KG1 (cell line): ENCODE measurements at places on chromosomes 6 and 20.

DNA sequence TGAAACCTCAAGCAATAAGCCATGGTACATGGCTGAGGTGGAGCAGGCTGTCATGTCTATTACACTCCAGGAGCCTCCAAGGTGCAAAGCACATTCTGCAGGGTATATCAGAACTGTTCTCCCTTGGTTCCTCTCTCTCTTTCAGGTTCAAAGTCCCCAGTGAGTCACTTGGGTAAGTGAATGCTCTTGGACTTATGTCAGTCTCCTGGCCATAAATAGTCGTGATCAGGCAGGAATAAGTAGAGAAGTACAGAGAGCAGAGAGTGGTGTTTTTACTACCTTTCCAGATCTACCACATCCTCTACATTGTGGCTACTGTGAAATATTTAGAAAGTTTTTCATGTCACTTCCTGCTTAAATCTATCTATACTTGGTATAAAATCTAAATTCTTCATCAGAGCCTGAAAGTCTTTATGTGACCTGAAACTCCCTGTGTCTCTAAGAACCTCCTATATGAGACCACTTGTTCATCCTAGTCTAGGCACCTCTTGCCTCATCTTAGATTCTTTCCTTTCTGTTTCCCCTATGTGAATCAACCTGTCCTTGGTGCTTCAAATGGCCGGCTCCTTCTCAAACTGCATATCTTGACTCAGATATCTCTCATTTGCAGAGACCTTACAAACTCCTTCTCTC is 1077.6 kb upstream of the MAP3K7 start:
- no peak for DNase-seq

DNA sequence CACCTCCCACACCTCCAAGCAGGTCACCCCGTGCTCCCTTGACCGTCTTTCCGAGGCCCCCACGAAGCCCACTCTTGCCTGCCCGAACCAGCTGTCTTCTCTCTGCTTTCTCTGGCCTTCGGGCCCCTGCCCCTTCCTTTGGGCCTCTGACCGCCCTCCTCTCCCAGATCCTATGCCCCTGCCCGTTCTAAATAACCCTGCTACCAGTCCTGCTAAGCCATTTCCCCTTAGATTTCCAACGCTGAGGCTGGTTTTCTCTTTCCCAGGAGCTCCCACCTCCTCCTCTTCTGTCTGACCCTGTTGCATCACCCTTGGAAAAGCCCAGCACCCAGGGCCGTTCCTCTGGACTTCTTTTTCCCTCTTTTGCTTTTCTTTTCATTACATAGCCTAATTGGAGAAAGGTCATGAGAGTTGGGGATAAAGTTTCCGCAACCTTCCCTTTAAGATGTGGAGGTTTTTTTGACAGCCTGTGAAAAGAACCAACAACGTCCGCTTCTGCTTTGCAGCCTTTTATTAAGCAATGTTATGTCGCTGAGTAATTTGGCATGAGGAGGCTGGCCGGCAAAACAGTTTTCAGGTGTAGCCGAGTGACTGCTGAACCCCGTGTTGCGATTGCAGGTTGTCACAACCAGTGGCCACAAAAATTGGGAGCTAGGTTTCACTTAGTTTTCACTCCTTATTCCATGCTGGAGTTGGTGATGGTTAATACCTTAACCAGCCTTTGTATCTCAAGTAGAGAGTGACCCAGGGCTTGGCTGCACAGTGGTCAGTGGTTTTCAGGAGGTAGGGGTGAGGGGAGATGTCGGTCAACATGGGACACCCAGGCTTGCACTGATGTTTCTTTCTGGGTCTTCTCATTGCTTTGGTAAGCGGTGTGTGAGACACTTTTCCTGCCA is 970 bp downstream of the BLTP3A start:
- DNase-seq = peak; percentile 39

- DNase-seq = no peak
Measured at GRCh38 chr6:13453771-13454251, 33.6 kb downstream of the GFOD1 start.

DNA sequence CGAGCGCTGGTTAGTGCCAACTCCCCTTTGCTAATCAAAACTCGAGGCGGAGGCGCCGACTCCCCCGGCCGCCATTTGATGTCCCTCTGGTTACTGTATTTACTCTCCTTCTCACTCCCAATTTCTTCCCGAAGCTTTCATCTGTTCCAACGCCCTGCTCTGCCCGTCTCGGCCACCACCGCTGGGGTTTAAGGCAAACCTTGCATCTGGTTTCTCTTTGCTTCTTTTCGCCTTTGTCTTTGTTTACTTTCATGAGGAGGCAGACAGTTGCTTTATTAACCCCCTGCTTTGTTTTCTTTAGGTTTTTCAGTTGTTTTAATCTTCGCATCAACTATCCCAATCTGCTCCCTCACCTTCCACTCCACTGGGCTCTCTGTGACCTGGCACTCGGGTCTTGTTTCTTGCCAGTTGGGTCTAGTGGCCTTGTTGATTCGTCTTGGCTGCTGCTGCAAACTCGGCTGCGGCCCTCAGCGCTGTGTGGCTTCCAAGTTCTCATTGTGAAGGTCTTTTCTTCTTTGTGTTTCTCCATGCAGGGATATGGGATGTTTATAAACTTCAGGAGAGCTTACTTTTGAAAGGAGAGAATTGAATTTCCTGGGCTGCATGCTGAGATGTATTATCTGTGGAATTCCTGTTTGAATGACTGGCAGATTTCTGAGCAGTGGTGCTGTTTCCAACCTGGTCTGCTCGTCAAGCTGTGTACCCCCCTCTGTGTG is 155.1 kb downstream of the CDC5L start:
- no peak for DNase-seq

DNA sequence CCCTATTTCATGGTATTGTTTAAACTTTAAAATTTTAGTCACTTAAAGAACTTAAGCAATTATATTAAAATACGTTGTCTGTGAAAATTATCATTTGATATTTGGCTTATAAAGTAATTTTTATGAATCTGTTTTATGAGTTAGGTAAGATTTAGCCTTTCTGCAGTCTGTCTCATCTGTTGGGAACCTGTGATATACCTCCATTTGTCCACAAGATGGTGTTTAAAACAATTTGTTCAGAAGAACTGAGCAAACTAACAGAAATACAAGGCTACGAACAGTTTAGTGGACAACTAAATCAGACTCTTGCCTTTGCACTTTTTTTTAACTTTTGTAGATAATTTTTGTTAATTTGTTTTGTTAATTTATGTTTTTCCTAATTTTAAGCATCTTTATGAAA is 92.4 kb downstream of the COL9A1 start:
- DNase-seq = no peak

- peak; percentile 44 for DNase-seq
Measured at GRCh38 chr20:49508435-49509199, 26.1 kb upstream of the KCNB1 start.

DNA sequence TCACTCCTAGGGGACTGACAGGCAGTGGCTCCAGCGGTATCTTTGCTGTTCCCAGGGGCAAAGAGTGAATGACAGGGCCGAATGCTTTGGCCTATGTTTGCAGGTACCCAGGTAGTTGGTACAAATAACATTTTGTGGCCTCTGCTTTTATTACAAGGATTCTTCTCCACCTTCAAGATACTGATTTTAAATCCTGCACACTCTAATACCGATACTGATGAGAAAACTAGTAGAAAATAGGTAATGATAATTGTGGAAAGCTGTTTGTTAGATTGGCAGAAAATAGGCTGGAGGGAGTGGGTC is 772 bp downstream of the HINT3 start:
- DNase-seq = no peak

GRCh38 chr20:41225091-41225490 is 87.7 kb downstream of the PLCG1 start:
- no peak for DNase-seq

- no peak for DNase-seq
Measured at GRCh38 chr6:98944598-98945081, 3.1 kb downstream of the FBXL4 start.

DNA sequence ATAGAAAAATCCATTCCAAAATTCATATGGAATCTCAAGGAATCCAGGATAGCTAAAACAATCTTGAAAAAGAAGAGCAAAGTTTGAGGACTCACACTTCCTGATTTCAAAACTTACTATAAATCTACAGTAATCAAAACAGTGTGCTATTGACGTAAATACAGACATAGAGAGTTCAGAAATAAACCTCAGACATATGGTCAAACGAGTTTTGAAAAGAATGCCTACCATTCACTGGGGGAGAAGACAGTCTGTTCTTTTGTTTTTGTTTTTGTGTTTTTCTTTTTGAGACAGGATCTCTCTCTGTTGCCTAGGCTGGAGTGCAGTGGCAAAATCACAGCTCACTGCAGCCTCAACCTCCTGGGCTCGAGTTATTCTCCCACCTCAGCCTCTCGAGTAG is 25.3 kb upstream of the PROKR2 start:
- DNase-seq = no peak

DNA sequence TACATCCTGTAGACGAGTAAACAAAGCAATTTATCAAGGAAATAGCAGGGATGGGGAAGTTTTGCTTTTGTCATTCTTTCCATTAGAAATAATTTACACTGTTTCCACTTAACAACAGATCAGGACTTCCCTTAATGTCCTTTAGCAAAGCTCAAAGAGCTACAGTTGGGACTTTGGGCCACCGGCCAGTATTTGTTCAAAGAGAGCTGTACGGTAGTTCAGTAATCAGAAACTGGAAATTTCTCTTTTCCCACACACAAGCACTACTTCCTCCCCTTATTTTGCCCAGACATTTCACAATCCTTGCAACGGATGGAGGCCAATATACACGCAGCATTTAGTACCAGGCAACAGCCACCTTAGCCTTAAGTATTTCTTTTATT is 12.1 kb upstream of the HINT3 start:
- no peak for DNase-seq

- DNase-seq = no peak
Measured at GRCh38 chr6:142246960-142247359, 54.8 kb upstream of the ADGRG6 start.

DNA sequence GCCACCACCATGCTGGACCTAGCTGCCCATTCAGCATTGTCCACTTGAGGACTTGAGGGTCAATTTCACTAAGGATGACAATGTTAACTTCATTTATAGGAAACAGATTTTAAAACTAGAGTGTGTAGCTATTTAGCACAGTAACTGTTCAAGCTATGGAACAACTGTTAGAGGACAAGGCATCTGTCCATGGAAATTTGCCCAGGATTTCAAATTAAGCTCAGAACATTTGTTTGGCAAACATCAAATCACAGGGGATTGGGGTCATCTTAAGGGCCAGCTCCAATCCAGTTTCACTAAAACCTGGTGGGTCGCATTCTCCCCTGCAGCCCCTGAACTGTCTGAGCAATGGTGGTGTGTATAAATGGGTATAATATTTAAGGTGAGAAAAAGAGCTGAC is 35.1 kb downstream of the PM20D2 start:
- DNase-seq = no peak

DNA sequence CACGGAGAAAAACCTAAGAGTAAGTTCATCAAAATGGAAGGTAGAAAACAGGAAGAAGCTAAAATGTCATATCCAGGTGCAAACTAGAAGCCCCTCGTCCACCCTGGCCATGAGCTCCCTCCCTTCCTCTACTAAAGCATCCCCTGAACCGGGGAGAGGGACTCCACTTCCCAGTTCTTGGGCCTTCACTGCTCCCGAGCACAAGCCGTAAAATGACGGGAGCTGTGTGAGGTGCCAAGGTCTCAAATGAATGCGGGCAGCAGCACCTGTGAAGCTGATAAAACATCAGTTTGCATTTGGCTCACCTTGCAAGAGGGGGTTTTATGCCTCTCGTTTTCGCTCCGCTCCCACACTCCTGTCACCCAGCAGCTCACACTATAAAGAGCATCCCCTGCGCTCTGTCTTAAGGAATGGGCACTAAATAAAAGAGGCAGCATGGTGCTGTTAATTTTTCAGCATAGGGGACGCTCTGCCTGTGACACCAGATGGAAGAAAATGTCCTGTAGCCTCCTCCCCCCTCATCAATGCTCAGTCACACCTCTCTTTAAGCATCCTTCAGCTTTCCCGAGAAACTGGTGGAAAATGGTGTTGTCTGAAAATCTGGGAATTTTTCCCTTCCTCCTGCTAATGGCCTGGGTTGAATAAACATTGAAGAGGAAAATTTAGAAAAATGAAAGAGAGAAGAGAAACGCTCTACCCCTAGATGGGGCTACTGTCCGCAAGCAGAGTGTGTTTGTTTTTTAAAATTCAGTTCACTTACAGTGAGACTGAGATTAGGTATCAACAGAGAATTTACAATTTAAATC is 563.0 kb upstream of the AGPAT4 start:
- DNase-seq = no peak

DNA sequence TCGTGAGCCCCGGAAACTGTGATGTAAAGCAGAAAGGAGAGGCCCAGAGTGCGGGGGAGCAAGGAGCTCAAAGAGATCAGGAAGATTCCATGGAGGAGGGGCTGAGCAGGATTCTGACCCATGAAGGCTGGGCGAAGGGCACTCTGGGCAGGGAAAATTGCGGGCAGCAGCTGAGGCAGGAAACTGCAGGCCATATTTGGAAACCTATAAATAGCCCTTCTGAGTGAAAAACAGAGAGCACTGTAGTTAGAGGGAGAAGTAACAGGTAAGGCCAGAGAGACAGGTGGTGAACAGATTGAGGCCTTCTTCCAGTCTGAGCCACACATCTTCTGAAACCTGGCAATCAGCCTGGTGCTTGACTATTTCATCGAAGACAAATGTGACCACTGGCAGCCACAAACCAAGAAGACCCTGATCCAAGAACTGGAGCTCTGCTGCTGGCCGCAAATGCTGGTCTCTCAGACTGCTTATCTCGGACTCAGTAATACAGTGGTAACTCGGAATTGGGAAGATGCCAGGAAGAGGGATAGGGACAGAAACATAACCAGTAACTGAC is 14.1 kb upstream of the BEND3 start:
- no peak for DNase-seq

- no peak for DNase-seq
Measured at GRCh38 chr6:39884696-39885095, 49.6 kb downstream of the MOCS1 start.

DNA sequence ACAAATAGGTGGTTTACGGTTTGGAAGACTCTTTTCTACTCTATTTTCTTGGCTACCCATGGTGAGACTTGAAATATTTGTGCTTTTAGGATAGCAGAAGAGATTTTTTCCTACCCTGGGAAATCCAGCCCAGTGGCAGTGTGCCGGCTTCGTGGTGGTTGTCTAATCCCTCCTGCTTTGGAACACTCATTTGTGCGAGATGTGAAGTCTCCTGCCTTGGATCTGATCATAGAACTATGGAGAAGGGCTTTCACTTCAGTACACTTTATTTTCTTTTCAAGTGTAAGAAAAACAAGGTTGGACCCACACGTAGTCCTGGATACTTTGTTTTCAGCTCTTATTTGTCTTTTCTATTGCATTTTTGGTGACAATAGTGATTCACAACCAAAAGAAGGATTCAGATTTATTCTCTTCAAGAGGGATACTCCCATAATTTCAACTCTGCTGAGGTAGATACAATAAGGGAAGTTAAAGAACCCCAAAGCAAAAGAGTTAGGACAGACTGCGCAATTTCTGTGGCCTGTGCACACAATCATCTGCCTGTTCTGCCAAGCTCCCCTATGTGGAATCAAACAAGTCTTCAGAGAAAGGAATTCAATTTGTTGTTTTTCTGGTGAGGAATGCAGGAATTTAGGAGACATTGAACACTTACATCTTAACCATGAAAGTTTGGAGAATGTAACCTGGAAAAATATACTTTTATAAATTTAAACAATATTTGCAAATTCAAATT is 413.2 kb downstream of the GJA1 start:
- DNase-seq = no peak
